ENCODE measurements at places on chromosomes 7 and 10.

- DNase-seq, result no peak
These were observed 94.6 kb downstream of the ZNF22 start for GRCh38 chr10:45095286-45095685.

GRCh38 chr10:34161777-34162370, 653.2 kb downstream of the PARD3 start:
- DNase-seq, result no peak

DNA sequence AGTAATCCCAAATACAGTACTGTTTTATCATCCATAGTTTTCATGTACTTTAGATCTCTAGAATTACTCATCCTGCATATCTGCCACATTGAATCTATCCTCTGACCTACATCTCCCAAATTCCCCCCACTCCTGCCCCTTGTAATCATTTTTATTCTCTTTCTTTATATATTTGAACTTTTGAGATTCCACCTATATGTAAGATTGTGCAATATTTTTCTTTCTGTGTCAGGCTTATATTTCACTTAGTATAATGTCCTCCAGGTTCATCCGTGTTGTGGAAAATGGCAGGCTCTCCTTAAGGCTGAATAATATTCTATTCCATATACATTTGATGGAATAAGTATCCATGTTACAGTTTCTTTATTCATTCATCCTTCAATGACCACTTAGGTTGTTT, 640.4 kb downstream of the POM121L12 start:
- DNase-seq, result no peak

- DNase-seq, result no peak
These were observed 42.4 kb upstream of the LMTK2 start for GRCh38 chr7:98064233-98064632.

- DNase-seq, result no peak
These were observed 328.4 kb upstream of the NFE2L3 start for GRCh38 chr7:25823571-25823970.

DNA sequence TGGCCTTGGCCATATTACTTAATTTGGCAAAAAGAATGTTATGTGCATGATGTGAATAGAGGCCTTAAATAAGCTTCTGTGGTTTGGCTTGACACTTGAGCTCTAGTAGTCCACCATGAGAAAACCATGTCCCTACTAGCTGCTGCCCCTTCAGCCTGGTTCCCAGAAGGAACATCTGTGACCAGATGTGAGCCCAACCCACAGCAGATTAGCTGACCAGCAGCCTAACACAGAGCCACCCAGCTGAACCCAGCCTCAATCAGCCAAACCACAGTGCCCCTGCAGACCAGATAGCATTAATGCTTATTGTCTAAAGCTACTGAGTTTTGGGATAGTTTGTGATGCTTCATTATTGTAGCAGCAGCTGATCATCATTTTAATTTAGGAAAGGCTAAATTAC, 16.6 kb downstream of the JAZF1 start:
- DNase-seq, result no peak

DNA sequence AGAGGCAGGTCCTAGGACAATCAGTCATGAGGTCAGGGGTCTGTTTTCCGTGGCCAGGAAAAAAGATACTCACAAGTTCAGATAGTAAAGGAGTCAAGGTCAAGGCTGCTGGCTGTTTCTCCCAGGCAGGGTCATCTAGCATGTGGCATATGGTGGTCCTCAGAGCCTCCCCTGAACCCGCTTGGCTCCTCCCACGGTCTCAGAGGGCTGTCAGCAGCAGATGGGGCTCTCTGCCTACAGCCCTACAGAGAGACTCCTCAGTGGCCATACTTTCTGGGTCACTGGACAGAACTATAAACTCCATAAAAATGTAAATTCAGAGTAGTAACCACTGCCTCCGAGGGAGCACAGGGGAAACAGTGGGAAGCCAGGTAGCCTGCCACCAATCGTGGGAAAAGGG, 11.3 kb upstream of the DRGX start:
- DNase-seq, result no peak

GRCh38 chr7:116162254-116162653, 48.1 kb upstream of the TES start:
- no peak for DNase-seq

DNA sequence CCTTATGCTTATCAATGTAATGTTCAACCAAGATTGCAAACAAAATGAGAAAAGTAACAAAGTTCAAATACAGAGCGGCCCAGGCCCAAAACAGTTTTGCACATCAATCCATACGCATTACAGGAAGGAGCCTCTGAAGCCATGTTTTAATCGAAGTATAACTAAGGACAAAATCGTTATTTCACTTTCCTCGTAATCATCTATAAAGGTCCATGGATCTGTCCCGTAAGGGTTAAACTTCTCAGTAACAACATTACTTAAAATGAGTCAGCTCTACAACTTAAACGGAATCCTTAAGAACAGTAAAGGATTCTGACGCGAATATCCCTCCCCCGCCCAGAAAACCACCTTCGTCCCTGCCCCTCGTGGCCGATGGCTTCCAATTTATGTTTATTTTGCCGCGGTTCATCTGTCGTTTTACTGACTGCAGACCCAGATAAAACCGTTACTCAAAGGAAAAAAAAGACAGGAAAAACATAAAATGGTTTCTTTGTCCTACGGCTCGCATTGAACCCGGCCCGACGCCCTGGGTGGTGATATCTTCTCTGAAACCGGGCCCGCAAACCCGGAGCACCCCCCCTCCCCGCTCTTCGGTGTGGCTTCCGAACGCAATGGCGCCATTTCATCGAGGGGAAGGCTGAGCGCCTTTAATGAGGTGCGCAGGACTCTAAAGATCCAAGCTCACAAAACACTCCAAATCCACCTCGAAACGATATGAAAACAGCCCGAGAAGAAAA, 1.1 kb downstream of the HNRNPA2B1 start:
- DNase-seq, result no peak

- DNase-seq, result no peak
These were observed 62.3 kb downstream of the NPSR1 start for GRCh38 chr7:34720289-34720688.

GRCh38 chr10:79242620-79243152, 104.6 kb upstream of the PPIF start:
- DNase-seq, result no peak

- DNase-seq, result no peak
These were observed 95.8 kb downstream of the CLEC2L start for GRCh38 chr7:139619367-139619657.

- no peak for DNase-seq
These were observed 489.1 kb upstream of the CELF2 start for GRCh38 chr10:10528563-10528910.

GRCh38 chr10:96511044-96511945, 2.4 kb downstream of the TLL2 start:
- DNase-seq, result no peak

DNA sequence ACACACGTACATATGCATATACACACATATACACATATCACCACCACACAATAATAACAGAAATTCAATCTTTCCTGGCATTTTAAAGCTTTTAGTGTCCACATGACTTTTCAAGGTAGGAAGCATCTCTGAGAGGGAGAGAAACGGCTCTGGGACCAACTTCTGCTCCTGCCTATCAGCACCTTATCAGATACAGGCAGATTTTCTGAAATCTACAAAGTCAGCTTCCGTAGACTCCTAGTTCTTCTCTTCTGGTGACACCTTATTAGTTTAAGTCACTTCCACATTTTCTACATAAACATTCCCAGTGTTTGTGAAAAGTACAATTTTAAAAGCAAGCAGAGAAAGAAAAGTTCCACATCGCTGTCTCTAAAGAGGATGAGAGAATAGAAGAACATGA, 74.5 kb downstream of the ZNF22 start:
- no peak for DNase-seq

DNA sequence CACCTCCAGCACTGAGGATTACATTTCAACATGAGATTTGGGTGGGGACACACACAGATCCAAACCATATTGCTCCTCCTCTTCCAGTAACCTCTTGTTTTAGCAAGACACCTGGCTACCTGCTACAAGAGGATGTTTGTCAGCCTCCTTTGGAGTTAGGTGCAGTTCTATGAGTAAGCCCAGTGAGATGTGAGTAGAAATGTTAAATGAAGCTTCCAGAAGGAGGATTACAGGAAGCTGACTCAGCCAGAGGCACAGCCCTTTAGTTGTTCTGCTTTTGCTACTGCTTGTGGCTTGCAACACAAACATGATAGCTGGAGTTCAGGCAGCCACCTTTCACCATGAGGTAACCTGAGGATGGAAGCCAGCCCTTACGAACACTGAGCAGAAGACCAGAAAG, 382.7 kb upstream of the RNF32 start:
- no peak for DNase-seq

Measured in cortex of kidney (tissue), 1 donor.